ENCODE measurements at places on chromosomes 6 and 20.

GRCh38 chr6:166779963-166780683, 153.1 kb upstream of the RPS6KA2 start:
- DNase-seq: no peak

DNA sequence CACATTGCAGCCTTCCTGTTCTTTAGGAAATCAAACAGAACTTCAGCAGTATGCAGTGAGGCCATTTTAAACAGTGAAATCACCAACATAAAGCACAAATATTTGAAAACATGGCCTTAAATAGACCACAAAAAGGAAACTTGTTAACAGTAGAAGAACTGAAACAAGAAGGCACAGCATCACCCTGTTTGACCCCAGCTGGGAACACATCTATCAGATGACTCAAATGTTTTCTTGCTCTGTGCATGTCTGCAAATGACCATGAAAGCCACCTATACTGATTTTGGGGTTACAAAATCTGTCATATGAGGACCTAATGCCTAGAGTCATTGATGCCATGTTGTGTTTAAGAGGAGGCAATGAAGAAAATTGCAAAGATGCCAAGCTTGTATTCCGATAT, 123.8 kb upstream of the ADGRF1 start:
- DNase-seq: no peak

GRCh38 chr6:156658186-156658965, 118.8 kb upstream of the ARID1B start:
- DNase-seq: no peak

GRCh38 chr20:9407805-9408421, 106.5 kb upstream of the LAMP5 start:
- peak; percentile 76 for DNase-seq

DNA sequence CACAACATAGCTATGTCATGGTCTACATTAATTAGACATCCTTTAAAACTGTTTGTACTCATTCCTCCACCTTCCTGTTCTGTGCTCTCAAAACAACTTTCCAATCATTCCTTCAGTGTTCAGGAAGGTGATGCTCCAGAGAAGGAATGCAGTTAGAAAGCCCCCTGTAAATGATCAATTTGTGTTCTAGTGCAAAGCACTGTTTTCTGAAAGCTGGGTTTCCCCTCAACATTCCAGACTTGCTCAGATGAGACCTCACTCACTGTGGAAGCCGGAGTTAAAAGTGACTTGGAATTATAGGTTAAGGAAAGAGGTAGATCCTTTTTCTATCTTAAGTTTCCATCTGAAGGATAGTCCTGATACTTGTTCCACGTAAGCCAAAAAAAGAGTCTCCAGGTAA, 95.9 kb downstream of the BMP2 start:
- DNase-seq: no peak

- no peak for DNase-seq
Measured at GRCh38 chr6:130159956-130160355, 62.8 kb downstream of the SAMD3 start.

GRCh38 chr6:109892451-109893435, 85.4 kb upstream of the GPR6 start:
- no peak for DNase-seq

- peak; percentile 70 for DNase-seq
Measured at GRCh38 chr6:89079511-89080234, 878 bp upstream of the PNRC1 start.

DNA sequence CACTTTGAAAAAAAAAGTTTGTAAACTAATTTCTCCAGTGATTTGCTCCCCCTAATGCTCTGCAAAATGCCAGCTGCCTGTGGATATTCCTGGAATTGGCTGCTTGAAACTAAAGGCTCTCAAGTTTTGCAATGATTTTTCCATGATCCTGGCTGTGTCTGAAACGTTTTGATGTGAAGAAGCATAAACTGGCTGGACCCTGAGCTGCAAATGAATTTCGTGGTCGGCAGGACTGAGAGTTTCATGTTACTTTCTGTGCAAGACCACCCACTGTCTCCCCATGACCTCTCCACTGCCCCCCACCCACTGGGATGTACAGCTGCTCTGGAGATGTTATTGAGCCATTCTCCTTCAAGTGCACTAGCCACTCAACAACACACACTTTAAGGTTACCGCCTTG, 171.3 kb upstream of the SSTR4 start:
- DNase-seq: no peak

GRCh38 chr6:150725795-150726194, 126.1 kb downstream of the PLEKHG1 start:
- no peak for DNase-seq

- no peak for DNase-seq
Measured at GRCh38 chr6:47428288-47428687, 49.3 kb upstream of the CD2AP start.

DNA sequence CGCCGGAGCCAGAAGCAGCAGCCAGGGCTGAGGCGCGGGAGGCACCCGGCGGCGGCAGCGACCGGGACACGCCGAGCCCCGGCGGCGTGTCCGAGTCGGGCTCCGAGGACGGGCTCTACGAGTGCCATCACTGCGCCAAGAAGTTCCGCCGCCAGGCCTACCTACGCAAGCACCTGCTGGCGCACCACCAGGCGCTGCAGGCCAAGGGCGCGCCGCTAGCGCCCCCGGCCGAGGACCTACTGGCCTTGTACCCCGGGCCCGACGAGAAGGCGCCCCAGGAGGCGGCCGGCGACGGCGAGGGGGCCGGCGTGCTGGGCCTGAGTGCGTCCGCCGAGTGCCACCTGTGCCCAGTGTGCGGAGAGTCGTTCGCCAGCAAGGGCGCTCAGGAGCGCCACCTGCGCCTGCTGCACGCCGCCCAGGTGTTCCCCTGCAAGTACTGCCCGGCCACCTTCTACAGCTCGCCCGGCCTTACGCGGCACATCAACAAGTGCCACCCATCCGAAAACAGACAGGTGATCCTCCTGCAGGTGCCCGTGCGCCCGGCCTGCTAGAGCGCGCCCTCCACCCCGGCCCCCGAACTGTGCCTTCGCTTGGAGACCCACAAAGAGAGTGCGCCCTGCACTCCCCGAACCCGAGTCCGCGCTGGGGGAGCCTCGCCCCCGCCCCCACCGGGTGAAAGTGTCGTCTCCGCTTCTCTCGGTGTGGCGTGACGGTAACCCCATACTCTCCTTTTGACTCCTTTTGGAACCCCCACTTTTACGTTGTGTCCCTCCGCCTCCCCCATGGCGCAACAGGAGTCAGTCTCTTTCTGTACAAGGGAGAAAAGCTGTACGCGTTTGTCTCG, 1.6 kb downstream of the INSM1 start:
- DNase-seq: no peak

- DNase-seq: peak; percentile 7
Measured at GRCh38 chr20:59939879-59940128, 301 bp downstream of the PPP1R3D start.

GRCh38 chr6:147053311-147053921, 150.8 kb upstream of the STXBP5 start:
- no peak for DNase-seq

DNA sequence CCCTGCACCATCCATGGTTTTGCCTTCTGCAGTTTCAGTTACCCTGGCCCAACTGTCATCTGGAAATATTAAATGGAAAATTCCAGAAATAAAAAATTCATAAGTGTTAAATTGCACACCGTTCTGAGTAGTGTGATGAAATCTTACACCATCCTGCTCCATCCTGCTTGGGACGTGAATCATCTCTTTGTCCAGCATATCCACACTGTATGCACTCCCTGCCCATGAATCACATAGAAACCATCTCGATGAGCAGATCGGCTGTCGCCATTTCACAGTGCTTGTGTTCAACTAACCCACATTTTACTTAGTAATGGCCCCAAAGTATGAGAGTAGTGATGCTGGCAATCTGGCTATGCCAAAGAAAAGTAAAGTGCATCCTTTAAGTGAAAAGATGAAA, 105.9 kb upstream of the ID4 start:
- DNase-seq: no peak

DNA sequence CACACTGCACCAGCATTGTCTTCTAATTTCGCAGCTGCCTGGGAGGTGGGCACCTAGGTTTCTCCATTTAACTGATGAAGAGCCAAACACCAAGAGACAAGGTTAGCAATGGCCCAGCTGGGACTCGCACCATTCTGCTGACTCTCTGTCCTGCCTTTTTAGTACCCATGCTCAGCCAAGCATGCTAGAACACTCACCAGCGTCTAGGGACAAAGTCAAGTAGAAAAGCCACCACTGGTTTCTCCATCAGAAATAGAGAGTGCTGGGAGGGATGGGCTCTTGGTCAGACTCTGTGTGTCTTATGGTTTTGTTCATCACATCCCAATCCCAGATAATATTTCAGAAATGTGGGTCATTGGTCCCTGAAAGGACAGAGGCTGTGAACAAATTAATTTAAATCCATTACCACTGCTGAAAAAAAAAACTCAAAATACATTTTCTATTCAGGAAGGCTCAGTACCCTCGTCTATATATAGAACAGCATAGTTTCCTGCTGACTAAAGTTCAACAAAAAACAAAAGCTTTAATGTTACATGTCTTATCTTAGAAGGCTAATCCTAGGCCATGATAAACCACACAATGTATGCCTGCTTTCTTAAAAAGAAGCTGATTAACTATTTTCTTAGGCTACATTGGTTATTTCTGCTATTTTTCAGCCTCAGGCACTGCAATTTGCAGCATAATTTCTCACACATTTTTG, 111.0 kb downstream of the TBC1D7 start:
- DNase-seq: peak; percentile 43

DNA sequence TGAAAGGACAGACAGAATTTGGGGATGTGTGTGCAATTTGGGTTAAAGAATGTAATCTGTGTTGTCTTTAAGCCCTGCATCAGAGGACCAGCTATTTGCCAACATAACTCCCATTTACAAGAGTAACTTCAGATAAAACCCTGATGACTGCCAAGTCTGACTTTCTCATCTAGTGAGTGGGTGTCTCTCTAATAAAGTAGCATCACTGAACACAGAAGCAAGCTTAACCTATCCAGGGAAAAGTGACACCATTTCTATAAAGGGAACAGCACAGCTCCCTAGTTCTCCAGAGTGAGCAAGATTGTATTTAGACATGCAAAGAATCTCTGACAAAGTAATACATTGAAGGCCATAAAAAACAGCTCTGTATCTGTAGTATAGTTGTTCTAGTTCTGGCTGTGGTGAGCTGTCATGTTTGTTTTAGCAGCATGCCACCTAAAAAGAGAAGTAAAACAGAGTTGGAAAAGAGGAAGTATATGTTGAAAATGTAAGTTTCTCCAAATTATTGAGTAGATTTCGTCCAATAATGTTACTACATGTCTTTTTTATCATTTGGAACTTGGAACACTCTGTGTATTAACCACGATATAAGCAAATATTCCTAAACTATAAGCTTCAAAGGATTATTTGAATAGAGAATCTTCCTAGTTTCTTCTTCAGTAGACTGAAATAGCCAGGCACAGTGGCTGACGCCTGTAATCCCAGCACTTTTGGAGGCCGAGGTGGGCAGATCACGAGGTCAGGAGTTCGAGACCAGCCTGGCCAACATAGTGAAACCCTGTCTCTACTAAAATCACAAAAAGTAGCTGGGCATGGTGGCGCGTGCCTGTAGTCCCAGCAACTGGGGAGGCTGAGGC, 8.8 kb upstream of the PIM1 start:
- no peak for DNase-seq

GRCh38 chr6:125188594-125189203, 35.1 kb downstream of the TPD52L1 start:
- DNase-seq: no peak

GRCh38 chr6:18990059-18990978, 603.2 kb downstream of the RNF144B start:
- DNase-seq: no peak

DNA sequence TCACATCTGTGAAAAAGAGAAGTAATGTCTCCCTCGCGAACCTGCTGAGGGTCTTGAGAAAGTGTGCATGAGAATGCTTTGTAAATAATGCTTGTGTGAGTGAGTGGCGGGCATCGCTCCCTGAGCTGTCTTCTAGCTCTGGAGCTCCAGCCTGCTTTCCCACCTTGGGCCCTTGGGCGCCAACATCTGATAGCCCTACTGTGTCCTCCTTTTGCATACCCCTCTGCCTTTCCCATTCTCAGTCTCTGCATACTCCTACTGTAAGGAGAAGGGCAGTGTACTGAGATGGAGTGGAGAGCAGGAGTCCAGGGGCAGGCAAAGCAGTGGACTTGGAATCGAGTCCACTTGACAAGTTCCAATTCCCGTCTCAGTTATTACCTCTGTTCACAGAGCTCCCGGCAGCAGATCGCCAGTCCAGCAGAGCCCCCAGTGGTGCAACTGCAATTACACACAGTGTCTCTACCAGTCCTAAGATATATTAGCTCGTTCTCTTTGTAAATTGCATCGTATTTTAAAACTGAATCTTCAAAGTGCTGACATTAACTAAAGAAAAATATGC, 847 bp upstream of the NCR2 start:
- DNase-seq: no peak

- DNase-seq: no peak
Measured at GRCh38 chr6:14174226-14174625, 56.7 kb downstream of the CD83 start.

- DNase-seq: peak; percentile 16
Measured at GRCh38 chr6:25342802-25343201, 63.6 kb downstream of the CARMIL1 start.

DNA sequence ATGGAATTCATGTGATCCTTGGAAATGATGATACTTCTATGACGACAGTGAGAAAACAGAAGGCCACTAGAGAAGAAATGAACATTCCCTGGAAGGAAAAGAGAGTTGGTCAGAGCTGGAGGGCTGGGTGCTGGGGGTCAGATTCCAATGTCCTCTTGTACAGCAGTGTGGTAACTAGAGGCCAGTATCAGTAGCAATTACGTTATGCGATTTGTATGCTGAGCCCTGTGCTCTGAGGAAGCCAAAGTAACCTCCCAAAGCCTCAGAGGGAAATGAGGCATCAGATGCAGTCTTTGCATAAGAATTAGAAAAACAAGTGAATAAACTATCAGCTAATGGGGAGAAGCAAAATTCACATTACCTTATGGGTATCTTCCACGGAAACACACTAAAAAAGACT, 65.5 kb upstream of the SLC4A11 start:
- no peak for DNase-seq

DNA sequence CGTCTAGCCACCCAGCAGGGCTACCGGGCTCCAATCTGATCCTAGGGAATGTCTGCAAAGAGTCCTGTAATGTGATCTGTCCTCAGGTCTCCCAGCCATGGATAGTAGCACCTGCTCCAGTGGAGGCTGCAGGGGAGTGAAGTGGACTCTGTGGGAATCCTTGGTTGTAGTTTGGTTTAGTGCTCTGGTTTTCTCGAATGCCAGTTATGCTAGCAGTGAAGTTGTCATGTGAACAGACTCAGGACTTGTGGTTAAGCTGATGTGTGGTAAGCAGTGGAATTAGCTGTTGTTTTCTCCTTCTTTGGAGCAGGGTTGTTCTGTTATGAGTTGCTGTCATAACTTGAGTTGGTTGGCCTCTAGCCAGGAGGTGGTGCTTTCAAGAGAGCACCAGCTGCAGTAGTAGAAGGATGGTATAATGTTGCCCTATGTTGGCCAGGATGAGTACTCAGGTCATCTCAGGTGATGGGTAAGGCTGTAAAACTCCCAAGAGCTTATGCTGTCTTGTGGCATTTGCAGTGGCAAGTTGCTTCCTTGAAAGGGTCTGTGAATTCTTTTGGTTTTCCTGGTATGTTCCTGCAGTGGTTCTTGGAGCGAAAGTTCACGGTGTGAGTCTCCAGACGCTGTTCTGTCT, 390.2 kb downstream of the UTRN start:
- no peak for DNase-seq
